ENCODE measurements at places on chromosomes 11 and 22.

GRCh38 chr11:8768625-8769333 lies 86.2 kb downstream of the RPL27A start:
- no peak for DNase-seq

- no peak for DNase-seq
These were observed 88.4 kb downstream of the CCDC81 start for GRCh38 chr11:86463120-86463519.

DNA sequence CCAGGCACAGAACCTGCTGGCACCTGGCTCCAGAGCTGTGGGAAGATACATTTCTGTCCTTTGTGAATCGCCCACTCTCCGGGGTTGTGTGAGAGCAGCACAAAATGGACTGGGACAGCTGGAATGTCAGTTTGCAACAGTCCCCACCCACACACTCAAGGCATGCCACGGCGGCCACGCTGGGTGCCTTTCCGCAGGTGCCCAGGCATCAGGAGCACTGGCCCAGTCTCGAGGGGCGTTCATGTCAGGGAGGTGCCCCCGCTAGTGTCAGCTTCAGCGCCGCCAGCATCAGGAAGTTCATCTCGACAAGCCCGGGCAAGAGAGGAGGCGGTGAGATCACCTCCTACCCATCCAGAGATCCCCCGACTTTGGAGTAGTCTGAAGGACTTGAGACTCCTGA lies 2.1 kb downstream of the TP53AIP1 start:
- DNase-seq, result no peak

DNA sequence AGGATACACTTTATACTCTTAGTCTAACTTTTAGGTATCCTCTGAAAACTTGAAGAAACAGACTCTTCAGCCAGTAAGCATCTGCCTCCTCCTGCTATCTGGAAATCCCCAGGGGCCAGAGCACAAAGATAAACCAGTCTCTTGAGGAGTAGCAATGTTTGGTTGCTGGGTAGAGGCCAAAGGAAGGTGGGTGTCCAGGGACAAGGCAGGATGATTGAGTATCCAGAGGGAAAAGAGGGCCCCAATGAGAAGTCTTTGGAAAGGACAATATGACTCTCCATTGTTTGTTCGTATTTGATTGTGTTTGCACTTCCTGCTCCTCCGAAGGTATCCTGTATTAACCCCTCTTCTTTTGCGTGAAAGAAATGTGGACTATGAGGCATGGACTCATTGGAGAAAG lies 4.8 kb upstream of the OR52I1 start:
- no peak for DNase-seq

- peak; percentile 78 for DNase-seq
These were observed 2.8 kb downstream of the CHADL start for GRCh38 chr22:41237707-41238569.

- DNase-seq, result no peak
These were observed 72.1 kb upstream of the CD82 start for GRCh38 chr11:44493383-44493782.

GRCh38 chr22:39349967-39350726 lies at the start of gene SYNGR1:
Gene SYNGR1 (plus strand): TSS chr22:39349991. CDS start chr22:39350011, 20 bp downstream.
- no peak for DNase-seq
